ENCODE measurements at places on chromosomes 3 and 15. TPM values are rescaled to one million over a fixed set of nuclear protein-coding genes. Genes with fewer than 3 reads are reported as not detected.

SPTBN5 gene
- total RNA-seq = 0.10 TPM

DNA sequence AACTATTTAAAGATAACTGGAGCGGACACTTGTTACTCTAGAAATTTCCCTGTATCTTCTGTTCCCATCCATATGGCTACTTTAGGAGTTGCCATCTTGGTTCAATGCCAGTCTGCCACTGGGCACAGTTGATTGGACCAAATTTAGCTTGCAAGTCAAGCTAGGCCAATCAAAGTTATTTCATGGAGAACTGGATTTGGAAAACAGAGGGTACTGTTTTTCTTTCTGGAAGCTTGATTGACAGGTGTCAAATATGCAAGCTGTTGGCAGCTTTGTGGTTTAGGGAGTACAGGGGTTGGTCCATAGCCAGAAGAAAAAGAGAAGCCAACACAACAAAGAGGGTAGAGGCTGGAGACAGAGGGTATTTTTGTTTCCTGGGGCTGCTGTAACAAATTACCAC is 33.4 kb upstream of the KLHL25 start:
- no peak for DNase-seq

DNA sequence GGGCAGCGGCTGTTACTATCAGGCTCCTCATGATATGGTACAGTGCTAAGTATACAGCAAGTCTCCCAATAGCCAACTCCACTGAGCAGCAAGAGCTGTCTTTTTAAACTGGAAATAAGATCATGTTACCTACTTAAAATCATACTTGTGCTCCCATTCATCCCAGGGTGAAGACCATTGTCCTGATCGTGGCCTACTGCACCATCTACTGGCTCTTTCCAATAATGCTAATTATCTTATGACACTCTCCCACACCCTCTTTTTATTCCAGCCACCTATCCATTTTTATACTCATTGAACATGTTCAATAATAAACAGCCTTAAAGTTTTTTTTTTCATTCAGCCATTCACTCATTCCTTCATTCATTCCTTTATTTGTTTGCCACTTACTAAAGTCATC is 117.7 kb downstream of the GBE1 start:
- no peak for DNase-seq

- no peak for DNase-seq
These were observed 11.0 kb upstream of the KNG1 start for GRCh38 chr3:186705882-186706780.

DNA sequence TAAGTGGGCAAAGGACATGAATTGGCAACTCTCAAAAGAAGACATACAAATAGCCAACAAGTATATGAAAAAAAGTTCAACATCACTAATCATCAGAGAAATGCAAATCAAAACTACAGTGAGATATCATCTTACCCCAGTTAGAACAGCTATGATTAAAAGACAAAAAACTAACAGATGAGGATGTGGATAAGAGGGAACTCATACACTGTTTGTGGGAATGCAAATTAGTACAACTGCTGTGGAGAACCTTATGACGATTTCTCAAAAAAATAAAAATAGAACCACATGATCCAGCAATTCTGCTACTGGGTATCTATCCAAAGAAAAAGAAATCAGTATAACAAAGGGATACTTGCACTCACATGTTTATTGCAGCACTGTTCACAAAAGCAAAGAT is 28.6 kb downstream of the NEK10 start:
- DNase-seq = no peak
